Caco-2 (cell line): ENCODE measurements at places on chromosomes 7 and 10. TPM values are rescaled to one million over a fixed set of nuclear protein-coding genes. Genes with fewer than 3 reads are reported as not detected.

The HOXA9 gene
- 14.4 and 16.7 TPM in 2 replicates for total RNA-seq

The MMP21 gene
- not detected in 2 replicates for total RNA-seq

The OR2A42 gene
- total RNA-seq: not detected in 2 replicates

The CPN1 gene
- 24.3 and 24.9 TPM in 2 replicates for total RNA-seq

The IL6 gene
- total RNA-seq: not detected in 2 replicates

DNA sequence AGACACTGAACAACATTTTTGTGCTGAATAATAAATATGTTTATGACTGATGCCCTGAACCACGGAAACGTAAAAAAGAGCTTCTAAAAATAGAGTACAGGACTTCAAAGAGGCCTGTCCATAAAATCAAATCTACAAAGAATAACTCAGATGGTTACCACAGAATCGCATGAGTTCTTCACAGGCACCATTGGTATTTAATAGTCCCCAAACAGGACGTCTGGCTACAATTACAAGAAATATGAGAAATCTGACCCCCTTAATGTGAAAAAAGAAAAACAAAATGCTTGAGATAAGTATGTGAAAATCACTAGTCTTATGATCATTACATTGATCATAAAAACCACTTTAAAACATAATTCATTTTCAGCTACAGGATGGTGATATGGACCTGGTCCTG is 20.8 kb downstream of the CYTH3 start:
- no peaks in the 10 kb centered on the region for H3K27me3 ChIP-seq
- no peak overlapping the region for H3K27ac ChIP-seq
- peaks cover 13% of the 10 kb centered on the region; the same call in 1 of the 2 replicates for H3K4me1 ChIP-seq
- no peaks in the 10 kb centered on the region for H3K36me3 ChIP-seq
- H3K4me3 ChIP-seq: no peak overlapping the region

DNA sequence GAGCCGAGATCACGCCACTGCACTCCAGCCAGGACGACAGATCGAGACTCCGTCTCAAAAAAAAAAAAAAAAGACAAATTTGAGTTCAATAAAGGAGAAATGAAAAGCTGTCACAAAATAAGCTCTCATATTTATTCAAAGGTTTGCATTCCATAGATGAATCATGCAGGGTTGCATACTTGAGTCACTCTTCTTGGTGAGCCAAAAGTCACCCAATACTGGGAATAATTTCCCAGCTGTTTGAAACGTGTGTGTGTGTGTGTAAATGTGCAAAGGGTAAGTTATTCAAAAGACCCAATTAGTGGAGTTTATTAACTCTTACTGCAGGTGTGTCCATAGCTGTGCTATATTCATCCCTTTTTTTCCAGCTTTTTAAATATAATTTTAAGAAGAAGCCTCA is 297.7 kb downstream of the CCDC3 start:
- no peaks in the 10 kb centered on the region for H3K36me3 ChIP-seq
- no peak for DNase-seq
- H3K27ac ChIP-seq: no peak overlapping the region
- H3K4me3 ChIP-seq: no peak overlapping the region

DNA sequence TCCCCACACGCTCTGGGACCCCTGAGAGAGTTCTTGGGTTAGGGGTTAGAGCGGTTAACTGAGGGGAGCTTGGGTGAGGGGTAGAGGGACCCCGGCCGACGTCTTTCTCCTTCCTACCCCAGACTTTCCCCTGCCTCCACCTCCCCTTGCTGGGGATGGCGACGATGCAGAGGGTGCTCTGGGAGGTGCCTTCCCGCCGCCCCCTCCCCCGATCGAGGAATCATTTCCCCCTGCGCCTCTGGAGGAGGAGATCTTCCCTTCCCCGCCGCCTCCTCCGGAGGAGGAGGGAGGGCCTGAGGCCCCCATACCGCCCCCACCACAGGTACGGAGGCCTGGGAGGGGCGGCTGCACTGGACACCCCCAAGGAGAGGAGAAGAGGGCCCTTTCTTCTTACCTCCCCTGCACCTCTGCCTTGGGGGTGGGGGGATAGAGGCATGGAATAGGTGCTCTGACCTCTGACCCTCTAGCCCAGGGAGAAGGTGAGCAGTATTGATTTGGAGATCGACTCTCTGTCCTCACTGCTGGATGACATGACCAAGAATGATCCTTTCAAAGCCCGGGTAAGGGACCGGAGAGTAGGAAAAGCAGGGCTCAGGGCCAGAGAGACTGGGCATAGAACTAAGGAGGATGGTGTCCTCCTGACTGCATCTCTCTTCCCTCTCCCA is 1.1 kb downstream of the ZYX start:
- peaks cover 45% of the 10 kb centered on the region for H3K4me1 ChIP-seq
- peak overlapping the region; percentile 70 for H3K4me3 ChIP-seq
- H3K27me3 ChIP-seq: no peaks in the 10 kb centered on the region

DNA sequence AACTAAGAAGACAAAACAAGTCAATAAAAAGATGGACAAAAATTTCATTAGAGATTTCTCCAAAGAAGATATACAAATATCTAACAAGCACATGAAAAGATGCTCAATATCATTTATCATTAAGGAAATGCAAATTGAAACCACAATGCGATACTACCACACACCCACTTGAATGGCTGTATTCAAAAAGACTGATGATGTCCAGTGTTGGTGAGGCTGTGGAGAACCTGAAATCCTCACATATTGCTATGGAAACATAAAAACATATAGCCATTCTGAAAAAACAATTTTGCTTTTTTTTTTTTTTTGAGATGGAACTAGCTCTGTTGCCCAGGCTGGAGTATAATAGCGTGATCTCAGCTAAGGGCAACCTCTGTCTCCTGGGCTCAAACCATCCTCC is 124.1 kb upstream of the LAMB4 start:
- H3K27ac ChIP-seq: no peak overlapping the region
- H3K36me3 ChIP-seq: no peaks in the 10 kb centered on the region
- no peak for DNase-seq
- H3K4me3 ChIP-seq: no peak overlapping the region
